Activated T-cell treated with anti-CD3 and anti-CD28 coated beads, Interleukin-2, amount 50 U/mL, for 72 hours (primary cell): ENCODE measurements at places on chromosomes 5 and 9. TPM values are rescaled to one million over a fixed set of nuclear protein-coding genes. Genes with fewer than 3 reads are reported as not detected.

The TNFAIP8 gene
- 117 TPM for total RNA-seq

The INSL4 gene
- total RNA-seq: not detected

GRCh38 chr9:109481856-109482255 is 16.3 kb downstream of the PTPN3 start:
- no peaks in the 10 kb centered on the region for H3K36me3 ChIP-seq
- H3K4me1 ChIP-seq: peaks cover 28% of the 10 kb centered on the region
- no peak overlapping the region for H3K27ac ChIP-seq
- no peak for DNase-seq

DNA sequence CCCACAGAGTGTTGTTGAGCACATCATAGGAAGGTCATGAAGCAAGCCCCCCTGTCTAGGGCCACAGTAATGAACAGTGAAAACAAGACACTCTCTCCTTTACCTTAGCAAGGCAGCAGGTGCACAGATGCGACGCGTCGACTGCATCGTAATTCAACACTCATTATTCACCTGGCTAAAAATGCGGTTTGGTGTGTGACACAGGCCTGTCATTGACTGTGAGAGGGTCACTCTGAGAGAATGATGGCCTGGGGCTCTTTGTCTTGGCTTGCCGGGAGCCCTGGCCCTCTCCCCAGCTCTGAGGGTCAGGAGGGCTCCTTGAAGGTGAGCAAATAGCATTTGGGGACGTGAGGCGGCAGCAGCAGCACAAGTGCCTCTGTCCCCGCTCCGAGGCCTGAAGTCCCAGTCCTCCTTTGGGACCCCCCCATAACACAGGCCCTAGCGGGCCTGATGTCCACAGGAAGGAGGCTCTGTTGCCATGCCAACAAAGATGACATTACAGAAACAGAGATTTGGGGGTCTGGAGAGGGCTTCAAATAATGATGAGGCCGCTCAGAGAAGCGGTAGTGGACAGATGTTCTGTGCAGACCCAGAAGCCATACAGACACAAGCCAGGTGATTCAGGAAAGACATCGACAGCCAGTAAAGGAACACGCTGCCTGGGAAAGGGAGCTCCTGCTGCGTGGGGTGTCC is 46.7 kb downstream of the SHB start:
- no peaks in the 10 kb centered on the region for H3K36me3 ChIP-seq
- no peak overlapping the region for H3K27ac ChIP-seq
- no peaks in the 10 kb centered on the region for H3K27me3 ChIP-seq
